Activated CD4-positive, alpha-beta T cell treated with anti-CD3 and anti-CD28 coated beads, Interleukin-2, amount 10 ng/mL, durations not matched to agents 7 days and 5 days (primary cell): ENCODE measurements at places on chromosomes 2 and 18.

GRCh38 chr2:173278794-173279526 is 75.7 kb upstream of the CDCA7 start:
- no peak overlapping the region for H3K27ac ChIP-seq
- peaks cover 2% of the 10 kb centered on the region for H3K27me3 ChIP-seq
- no peaks in the 10 kb centered on the region for H3K4me1 ChIP-seq
- no peaks in the 10 kb centered on the region for H3K36me3 ChIP-seq

DNA sequence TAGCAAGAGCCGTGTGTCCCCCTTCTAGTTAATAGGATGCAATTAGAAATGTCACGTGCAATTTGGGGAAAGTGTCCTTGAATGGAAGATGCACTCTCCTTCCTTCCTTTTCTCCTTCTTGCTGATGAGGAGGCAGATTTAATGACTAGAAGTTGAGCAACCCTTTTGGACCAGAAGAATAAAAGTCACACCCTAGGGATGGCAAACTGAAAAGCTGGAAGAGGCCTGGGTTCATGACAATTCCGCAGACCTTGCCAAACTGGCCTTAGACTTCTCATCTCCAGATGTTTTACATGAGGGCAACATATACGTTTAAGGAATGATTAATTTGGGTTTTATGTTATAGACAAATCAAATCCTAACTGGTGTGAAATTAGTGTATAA is 38.6 kb upstream of the NCOA1 start:
- H3K27me3 ChIP-seq, result peaks cover 6% of the 10 kb centered on the region
- no peak overlapping the region for H3K27ac ChIP-seq
- DNase-seq, result no peak
- no peaks in the 10 kb centered on the region for H3K36me3 ChIP-seq

DNA sequence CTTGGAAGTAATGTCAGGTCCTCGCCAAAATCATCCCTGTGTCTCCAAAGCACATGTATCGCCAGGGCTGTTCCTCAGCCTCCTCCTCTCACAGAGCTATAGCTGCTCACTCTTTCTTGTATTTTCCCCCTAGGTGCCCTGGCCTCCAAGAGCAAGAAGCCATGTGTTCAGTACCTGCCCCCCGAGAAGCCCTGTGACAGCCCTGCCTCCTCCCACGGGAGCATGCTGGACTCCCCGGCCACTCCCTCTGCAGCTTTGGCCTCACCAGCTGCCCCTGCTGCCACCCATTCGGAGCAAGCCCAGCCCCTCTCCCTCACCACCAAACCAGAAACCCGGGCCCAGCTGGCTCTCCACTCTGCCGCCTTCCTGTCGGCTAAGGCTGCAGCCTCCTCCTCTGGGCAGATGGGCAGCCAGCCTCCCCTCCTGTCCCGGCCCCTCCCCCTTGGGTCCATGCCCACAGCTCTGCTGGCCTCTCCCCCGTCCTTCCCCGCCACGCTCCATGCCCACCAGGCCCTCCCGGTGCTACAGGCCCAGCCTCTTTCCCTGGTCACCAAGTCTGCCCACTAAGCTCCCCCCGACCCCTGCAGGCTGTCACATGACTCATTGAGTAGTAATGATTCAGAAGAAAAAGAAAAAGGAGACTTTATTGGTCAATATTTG is 18.8 kb downstream of the TGOLN2 start:
- peaks cover 33% of the 10 kb centered on the region for H3K4me1 ChIP-seq
- peak overlapping the region; percentile 6 for H3K4me3 ChIP-seq
- DNase-seq, result no peak
- peak overlapping the region; percentile 57 for H3K27ac ChIP-seq
- peaks cover 15% of the 10 kb centered on the region for H3K36me3 ChIP-seq

DNA sequence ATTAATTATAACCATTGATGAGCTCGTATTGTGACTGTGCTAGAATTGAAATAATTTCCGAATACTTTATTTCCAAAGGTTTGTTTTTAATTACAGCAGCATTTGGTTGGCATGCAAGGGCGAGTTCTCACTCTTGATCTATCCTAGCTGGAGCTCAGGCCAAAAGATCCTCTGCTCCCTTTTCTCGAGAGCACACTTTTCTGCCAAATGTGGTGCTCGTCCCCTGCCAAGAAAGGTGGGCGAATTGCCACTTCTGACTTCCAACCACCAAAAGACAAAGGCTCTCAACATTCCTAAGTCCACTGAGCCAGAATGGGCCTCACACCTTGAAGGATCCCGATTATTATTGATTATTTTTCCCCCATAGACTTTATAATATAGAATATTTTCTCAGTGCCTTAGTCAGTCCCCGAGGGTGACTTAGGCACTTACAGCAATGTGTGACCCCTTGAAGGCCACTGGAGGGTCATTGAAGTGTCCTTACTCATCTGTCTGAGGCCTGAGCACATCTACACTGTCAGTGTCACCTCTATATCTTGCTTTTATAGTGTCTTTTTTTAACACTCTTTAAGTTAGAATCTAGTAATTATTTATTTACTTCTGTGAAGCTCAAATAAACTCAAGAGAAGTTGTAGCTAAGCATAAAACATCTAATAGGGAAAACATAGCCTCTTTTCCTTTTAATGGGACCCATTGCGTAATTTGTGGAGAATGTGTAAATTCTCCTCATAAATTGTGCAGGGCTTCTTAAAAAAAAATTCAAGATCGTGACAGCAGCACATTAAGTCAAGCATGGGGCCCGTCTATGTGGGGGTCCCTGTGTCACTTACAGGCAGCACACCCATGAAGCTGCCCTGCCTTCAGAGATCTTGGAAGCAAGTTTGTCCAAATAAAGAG is 98.3 kb downstream of the MEIS1 start:
- H3K36me3 ChIP-seq, result no peaks in the 10 kb centered on the region
- DNase-seq, result no peak
- H3K27me3 ChIP-seq, result no peaks in the 10 kb centered on the region
- H3K4me3 ChIP-seq, result no peak overlapping the region
- no peaks in the 10 kb centered on the region for H3K4me1 ChIP-seq
- no peak overlapping the region for H3K27ac ChIP-seq

- DNase-seq, result no peak
- no peak overlapping the region for H3K27ac ChIP-seq
- H3K4me1 ChIP-seq, result peaks cover 34% of the 10 kb centered on the region
Measured at GRCh38 chr2:207223051-207223450, 57.3 kb upstream of the KLF7 start.

DNA sequence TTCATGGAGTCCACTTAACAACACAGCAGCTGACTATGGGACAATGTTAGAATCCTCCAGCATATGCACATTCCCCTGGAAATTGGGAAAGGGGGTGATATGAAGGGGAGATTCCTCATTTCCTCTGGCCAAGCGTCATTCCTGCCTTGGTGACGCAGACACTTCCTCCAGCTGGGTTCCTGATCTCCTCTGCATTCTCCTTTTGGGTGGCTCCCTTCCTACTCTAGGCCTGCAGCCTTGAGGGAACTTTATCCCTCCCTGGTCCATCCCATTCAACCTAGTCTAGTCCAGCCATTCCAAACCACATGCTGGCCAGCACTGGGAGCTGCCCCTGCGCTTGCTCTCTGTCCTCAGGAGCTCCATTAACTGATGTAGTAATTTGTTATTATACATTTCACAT is 216.8 kb downstream of the VAPA start:
- no peak for DNase-seq
- no peak overlapping the region for H3K4me3 ChIP-seq
- H3K27ac ChIP-seq, result no peak overlapping the region
- H3K27me3 ChIP-seq, result peaks cover 34% of the 10 kb centered on the region
- H3K36me3 ChIP-seq, result no peaks in the 10 kb centered on the region
- H3K4me1 ChIP-seq, result no peaks in the 10 kb centered on the region

DNA sequence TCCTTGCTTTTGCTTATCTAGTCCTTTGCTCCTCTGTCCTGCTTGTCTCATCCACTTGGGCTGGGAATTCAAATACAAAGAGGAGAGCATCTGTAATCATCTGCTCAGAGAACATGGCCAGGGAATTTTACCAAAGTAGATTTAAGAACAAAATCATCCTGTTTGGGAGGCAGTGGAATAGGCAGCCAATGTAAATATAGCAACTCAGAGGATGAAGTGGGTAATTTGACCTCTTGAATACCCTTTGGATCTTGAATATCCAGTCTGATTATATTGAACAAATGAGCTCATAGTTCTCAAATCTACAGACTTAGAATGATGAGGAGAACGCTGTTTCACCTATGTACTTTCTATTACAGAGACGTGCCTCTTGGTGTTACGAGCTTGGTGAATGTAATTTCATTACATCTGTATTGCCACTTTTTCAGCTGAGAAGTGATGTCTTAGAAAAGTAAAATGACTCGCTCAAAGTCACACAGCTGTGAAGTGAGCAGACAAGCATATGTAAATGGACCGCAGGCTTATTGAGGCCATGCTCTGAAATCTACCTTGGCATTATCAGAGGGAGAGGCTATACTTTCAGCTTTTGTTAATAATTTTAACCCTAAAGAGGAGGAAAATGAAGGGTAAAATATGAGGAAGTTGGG is 266.3 kb downstream of the MTX2 start:
- H3K4me3 ChIP-seq, result no peak overlapping the region
- H3K4me1 ChIP-seq, result no peaks in the 10 kb centered on the region
- no peak overlapping the region for H3K27ac ChIP-seq
- peaks cover 27% of the 10 kb centered on the region for H3K27me3 ChIP-seq
- no peaks in the 10 kb centered on the region for H3K36me3 ChIP-seq
- DNase-seq, result no peak

DNA sequence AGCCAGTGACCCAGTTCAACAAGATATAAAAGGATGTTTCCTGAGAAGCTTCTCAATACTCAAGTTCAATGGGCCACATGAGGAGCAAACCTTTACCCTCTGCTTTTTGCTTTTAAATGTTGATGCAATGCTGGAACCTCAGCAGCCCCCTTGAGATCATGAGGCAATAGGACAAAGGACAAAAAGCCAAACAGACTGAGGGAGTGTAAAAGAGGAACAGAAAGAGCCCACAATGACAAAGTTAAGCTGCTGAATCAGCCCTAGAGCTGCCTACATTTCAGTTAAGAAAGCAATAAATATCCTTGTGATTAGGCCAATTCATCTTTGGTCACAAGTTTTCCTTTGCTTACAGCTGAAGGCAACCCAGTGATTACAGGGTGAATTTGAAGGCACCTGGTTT is 76.9 kb downstream of the MRO start:
- H3K4me3 ChIP-seq, result no peak overlapping the region
- no peaks in the 10 kb centered on the region for H3K36me3 ChIP-seq
- no peak overlapping the region for H3K27ac ChIP-seq
- DNase-seq, result no peak

DNA sequence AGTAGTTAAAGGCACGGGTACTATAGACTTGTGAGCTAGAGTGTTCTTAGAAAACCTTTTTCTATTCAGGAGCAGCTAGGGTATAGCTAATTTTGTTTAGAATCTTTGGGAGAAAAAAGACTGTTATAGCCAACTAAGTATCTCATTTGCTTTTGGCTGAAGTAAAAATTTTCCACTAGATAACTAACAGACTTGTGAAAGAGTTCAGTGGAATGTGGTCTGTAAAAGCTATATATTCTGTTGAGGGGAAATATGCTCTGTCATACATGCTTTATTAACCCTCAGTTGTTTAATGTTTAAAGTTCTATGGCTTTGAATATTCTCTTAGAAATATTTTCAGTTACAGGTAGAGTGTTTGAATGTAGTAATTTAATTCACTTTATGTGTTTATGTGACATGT is 49.7 kb downstream of the RIF1 start:
- H3K4me3 ChIP-seq, result no peak overlapping the region
- DNase-seq, result no peak
- H3K4me1 ChIP-seq, result no peaks in the 10 kb centered on the region
- peaks cover 58% of the 10 kb centered on the region for H3K36me3 ChIP-seq
- H3K27me3 ChIP-seq, result no peaks in the 10 kb centered on the region

DNA sequence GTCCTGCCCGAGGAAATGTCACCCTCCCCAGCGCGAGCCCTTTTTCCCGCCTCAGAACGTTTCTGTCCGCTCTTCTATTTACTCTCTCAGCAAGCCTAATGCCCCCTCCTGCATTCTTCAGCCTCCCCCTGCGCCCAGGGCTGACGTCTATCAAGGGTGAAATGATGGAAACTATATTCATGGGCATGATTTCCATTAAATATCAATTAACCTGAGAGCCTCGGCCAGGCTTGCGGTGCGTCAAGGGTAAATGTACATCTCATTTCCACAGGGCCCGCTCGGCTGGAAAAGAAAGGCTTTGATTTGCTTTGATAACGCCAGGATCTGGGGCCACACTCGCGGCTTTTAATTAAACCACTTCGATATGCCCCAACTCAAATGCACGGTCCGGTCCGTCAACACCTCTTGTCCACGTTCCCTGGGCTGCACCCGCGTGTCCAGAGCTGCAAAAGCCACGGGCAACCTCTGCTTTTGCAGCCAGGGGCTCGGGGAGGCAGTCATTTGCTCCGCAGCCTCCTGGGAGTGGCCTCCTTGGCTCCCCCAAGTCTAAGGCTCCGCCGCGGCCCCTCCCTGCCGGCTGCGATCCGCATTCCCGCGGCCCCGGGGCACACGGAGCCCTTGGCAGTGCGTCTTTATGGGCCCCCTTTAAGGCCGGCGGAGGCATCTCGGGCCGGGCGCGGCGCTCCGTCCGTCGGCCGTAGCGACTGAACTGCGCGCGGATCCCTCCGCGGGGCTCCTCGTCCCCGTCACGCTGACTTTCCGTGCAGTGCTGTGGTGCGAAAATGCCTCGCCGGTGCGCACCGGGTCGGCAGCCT is at the start of gene HOXD8:
Gene HOXD8, plus strand, starts transcription at position 724 of the 815 bp plus-strand sequence. CDS start 662 bp downstream, outside the sequence.
- peak within 1 kb of the TSS; percentile 31 for H3K27ac ChIP-seq
- H3K4me1 ChIP-seq, result peaks cover 20% of the 10 kb centered on the region
- no peaks in the 10 kb centered on the region for H3K36me3 ChIP-seq
- peak within 1 kb of the TSS; percentile 19 for H3K4me3 ChIP-seq

GRCh38 chr2:221833966-221834365 is 261.9 kb upstream of the EPHA4 start:
- H3K36me3 ChIP-seq, result no peaks in the 10 kb centered on the region
- H3K4me1 ChIP-seq, result no peaks in the 10 kb centered on the region
- H3K27ac ChIP-seq, result no peak overlapping the region
- no peak for DNase-seq
- H3K4me3 ChIP-seq, result no peak overlapping the region

GRCh38 chr2:25817630-25818029 is 60.7 kb downstream of the ASXL2 start:
- H3K27ac ChIP-seq, result peak overlapping the region; percentile 34
- H3K4me3 ChIP-seq, result peak overlapping the region; percentile 6
- H3K4me1 ChIP-seq, result peaks cover 52% of the 10 kb centered on the region
- no peaks in the 10 kb centered on the region for H3K27me3 ChIP-seq
